D721Med (cell line): ENCODE measurements at places on chromosomes 13 and 19.

DNA sequence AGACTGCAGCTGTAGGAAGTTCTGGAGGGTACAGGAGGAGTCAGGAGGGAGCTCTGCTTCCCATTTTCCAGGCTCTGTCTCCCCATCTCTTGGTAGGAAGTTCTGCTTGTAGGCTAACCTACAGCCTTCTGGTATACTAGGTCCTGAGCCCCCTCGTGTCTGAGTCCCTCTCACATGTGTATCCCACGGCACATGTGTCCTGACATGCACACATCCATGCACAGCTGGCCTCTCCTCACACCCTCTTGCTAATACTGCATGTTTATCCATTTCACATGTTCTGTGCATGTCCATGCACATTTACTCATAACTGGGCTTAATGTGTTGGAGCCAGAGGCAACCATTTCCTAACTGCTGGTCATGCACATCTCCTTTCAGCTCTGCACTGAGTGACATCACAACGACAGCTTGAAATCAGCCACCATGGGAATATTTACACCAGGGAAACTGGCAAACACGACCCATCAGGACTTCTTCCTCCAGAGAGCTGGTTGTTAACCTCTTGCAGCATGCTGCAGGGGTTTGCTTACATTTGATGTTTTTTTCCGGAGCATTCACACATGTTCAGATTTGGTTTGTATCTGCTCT lies 3.0 kb downstream of the CD209 start:
- DNase-seq = no peak

- DNase-seq = no peak
Measured at GRCh38 chr19:40799558-40800338, 757 bp downstream of the EGLN2 start.

DNA sequence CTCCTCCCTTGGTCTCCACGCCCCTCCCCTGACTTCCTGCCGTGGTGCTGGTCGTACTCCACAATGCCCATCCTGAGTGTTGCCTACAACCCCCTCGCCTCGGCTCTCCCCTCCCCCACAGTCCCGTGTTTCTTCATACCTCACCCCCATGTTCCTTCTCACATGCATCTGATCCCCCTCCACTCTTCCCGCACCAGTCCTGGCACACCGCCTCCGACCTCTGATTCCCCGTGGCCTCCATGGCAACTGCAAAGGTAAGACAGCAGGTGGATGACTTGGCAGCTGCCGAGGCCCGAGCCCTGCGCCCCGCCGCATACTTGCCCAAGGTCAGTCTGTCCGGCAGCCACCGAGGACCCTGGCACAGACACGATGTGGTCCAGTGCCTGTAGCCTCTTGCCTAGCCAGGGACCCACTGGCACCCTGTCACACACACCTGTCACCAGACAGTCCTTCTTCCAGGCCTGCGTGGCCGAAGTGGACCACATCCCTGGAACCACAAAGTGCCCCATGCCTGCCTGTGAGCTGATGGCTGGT lies 16.1 kb upstream of the SDHAF1 start:
- no peak for DNase-seq

DNA sequence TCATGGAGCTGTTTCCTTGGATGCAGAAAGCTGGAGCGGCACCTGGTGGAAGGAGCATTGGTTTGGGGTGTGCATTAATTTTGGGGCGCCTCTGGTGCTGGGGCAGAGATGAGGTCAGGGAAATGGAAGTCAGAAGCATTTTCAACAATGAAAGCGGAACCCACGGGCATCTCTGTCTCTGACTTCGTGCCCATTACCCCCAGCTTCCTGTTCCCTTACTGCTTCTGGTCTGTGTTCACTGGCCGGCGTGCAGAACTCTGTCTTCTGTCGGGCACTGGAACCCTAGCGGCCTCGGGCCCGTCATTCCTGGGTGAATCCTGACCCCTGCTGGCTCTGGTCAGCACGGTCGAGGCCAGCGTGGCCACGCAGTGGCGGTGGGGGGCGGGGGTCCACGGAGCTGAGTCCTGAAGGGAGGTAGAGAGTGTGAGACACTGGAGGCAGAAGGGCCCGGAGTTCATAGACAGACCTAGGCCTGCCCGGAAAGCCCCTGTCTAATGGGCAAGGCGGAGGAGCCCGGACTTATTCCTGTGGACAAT lies 7.9 kb upstream of the LINGO3 start:
- peak; percentile 76 for DNase-seq

GRCh38 chr13:22227895-22228294 lies 557.0 kb downstream of the FGF9 start:
- no peak for DNase-seq

DNA sequence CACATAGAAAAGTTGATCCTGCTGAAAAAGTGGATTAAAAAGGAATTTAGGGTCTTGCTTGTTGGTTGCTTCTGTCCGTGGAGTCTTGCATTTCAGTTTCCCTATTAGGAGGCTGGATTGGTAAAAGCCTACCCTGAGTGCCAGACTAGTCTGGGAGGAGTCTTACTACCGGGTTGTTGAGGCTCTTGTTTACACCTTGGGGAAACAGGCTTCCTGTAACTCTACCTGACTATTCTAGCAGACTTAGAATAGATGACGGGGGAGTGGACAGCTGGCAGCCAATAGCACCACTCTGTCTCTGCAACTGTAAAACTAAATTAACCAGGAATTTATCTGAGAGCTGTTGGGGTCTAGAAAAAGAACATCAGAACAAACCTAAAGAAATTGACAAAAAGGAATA lies 11.3 kb upstream of the MPHOSPH8 start:
- DNase-seq = no peak

DNA sequence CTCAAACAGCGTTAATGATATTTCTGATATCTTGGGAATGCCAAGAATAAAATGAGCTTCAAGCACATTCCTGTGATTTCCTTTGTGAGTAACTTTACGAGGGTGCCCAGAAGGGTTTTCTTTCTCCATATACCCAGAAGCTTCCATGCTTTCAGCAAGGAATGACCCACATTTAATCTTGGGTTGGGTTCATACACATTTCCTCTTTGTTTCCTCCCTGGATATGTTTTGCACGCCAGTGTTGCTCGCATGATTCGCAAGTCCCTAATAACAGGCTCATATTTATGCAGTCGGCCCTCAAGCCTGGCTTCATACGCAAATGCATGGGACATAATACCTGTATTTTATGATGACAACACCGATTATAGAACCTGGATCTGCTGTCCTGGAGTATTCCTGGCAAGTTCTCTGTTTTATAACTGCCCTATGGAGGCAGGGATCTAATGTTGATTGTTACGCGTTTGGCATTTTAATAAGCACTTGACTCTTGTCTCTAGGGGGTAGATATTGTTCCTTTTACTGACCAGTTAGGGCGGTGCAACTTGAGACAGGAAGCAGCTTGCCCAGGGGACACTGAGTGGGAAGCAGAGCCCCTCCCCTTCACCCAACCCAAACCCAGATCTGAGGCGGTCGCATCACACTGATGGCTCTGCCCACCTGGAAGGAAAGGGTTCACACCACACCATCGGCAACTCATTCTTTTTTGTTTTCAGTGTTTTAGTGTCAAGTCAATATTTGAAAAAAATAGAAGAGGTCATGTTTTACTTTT lies 220.4 kb upstream of the SOX1 start:
- no peak for DNase-seq

GRCh38 chr13:98214008-98214643 lies 37.1 kb upstream of the RNF113B start:
- no peak for DNase-seq

DNA sequence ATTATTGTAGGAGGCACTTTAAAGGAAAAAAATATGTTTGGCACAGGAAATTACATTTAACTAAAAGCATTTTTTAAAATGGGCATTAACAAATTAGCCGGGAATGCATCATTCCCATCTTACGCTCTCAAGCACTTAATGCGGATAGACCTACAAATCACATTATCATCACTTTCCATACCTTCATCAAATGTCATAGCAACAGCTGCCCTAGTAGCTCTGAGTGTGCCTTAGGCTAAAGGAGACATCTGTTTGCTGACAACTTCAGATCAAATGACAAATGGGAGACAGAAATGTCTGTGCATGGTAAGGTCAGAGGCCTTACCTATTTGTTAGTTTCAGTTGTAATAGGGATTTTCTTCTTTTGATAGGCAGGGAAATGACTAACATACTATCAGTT lies 773.2 kb upstream of the SLC10A2 start:
- DNase-seq = no peak

DNA sequence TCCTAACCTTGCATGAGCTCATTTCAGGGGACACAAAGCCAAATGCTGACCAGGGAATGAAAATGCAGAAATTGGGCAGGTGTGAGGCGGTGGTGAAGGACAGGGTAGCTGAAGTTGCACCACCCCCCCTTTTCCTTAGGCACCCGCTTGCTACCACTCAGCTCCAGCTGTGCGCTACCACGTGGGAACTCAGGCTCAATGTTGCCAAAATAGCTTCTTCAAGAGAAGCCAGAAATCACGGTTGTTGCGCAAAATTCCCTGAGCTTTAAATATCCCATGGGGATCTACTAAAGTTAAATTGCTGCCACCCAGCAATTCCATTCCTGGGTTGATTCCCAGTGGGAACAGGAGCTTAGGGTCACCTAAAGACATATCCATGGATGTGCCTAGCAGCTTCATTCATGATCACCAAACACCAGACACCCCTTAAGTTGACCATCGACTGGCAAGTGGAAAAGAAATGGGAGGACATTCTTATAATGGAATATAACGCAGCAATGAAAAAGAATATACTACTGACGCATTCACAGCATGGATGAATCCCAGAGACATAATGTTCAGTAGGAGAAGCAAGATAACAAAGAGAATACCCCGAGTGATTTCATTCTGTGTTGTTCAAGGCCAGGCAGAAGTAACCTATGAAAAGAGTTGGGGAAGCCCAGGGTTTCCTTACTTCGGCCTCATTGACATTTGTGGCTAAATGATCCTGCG lies 12.8 kb upstream of the ADGRL1 start:
- no peak for DNase-seq

GRCh38 chr19:40590464-40591265 lies 10.5 kb upstream of the LTBP4 start:
- DNase-seq = no peak

DNA sequence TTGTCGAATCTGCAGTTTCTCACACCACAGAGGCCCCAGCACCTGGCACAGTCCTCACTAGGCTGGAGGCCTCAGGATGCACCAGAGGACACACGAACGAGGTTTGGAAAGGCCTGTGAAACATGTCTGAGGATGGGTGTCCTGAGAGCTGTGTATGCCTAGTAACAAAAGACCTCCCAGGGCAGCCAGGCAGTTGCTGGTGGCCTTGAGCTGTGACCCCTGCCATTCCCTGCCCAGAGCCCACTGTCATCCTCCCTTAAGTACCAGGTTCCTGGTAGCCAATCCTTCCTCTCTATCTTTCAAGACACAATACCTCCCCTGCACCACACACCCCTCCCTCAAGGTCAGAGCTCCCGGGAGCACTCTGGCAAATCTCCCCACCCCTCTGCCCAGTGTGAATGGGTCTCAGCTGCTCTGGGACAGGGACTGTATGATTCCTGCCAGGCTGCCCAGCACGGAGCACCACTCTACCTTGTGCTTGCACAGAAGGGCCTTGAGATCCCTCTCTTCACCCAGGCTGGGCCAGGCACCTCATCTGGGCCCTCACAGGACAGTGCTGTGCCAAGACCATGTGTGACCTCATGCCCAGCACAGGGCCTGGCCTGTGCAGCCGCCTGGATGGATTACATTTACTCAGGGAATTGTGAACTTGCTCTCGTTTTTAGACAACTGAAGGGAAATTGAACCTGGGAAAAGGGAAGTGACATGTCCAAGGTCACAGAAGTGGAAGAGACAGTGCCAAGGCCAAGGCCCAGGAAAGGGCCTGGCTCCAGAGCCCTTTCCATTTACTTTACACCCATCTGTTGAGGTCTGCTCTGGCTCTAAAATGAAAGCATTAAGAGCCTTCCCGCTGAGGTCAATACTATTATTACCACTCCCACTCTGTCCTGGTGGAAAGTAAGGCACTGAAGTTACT lies 2.2 kb downstream of the ZNF787 start:
- DNase-seq = no peak

- DNase-seq = no peak
Measured at GRCh38 chr13:78657699-78658629, 991 bp downstream of the OBI1 start.

GRCh38 chr19:21221693-21222092 lies 79.9 kb downstream of the ZNF431 start:
- DNase-seq = no peak

GRCh38 chr13:113970810-113971470 lies 2.9 kb downstream of the C13orf46 start:
- no peak for DNase-seq

DNA sequence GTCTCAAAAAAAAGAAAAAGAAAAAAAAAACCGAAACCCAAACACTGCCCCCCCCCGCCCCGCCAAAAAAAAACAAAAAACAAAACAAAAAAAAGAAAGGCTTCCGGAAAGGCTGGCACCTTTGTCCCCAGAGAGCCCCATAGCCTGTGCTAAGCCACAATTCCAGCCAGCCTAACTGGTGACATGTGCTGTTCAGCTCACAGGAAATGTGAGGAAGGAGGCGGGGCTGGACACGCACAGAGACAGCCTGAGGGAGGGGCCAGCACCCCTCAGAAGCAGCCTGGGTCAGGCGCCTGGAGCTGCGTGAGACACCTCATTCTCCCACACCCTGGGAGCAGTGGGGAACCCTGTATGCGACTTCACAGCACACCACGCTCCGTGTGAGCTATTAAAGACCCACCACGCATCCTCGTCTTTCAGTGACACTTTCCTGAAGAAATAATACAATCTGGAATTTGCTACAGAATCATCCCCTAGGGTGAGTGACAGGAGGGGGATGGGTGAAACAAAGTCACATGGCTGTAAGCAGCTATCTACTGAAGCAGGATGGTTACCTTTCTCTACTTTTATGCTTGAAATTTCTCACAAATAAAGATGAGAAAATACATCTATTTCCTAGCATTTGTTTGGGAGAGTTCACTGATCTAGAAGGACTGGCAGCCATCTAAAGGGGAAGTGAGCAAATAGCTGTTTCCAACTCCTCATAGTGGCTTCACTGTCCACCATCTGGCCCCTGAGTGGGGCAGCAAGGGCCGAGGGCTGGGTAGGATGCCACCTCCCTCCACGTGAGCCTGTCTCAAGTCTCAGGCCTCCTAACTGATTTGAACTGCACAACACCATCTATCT lies 12.3 kb upstream of the SLC35E1 start:
- DNase-seq = peak; percentile 92

DNA sequence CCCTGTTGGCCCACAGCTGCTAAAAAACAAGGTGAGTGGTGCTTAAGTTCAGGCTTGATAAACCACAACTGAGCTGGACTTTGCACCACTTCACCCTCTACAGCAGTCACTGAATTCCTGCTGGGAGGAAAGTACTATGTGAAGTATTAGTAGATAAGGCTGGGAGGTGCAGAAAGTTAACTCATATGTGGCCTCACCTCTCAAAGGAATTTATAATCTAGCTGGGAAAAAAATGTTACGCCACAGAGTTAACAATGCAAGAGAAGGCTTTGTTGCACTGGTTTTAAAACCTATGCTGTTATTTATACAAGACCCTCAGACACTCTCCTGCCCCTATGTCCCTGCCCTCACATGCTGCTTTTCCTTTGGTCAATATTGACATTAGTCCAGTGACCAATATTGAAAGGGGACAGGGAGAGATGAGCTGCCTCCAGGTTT lies 60.9 kb downstream of the LIG4 start:
- DNase-seq = no peak

DNA sequence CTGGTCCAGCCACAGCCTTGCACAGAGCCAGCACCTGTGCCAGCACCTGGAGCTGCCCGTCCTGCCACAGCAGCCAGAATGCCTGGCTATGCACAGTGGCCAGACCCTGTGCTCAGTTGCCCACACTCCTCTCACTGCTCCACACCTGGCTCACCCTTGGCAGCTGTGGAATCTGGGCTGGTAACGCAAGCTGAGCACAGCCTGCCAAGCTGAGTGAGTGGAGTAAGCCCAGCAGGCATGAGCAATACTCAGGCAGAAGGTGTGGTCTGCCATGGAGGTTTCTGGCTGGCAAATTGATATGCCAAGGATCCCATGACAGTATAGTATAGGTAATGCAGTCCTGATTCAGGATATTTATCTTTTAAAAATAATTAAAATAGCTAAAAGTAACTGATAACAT lies 122.2 kb downstream of the PCDH9 start:
- no peak for DNase-seq
